ENCODE measurements at places on chromosomes 2 and 18. TPM values are rescaled to one million over a fixed set of nuclear protein-coding genes. Genes with fewer than 3 reads are reported as not detected.

GRCh38 chr18:52903857-52904256, 563.9 kb downstream of the DCC start:
- no peak for DNase-seq
- no peaks in the 10 kb centered on the region for H3K27me3 ChIP-seq
- H3K4me3 ChIP-seq, result no peak overlapping the region
- no peaks in the 10 kb centered on the region for H3K36me3 ChIP-seq
- H3K27ac ChIP-seq, result no peak overlapping the region

- H3K36me3 ChIP-seq, result no peaks in the 10 kb centered on the region
- H3K4me3 ChIP-seq, result no peak overlapping the region
- no peak for DNase-seq
- no peaks in the 10 kb centered on the region for H3K4me1 ChIP-seq
Measured at GRCh38 chr2:142218471-142218870, 87.7 kb upstream of the LRP1B start.

DNA sequence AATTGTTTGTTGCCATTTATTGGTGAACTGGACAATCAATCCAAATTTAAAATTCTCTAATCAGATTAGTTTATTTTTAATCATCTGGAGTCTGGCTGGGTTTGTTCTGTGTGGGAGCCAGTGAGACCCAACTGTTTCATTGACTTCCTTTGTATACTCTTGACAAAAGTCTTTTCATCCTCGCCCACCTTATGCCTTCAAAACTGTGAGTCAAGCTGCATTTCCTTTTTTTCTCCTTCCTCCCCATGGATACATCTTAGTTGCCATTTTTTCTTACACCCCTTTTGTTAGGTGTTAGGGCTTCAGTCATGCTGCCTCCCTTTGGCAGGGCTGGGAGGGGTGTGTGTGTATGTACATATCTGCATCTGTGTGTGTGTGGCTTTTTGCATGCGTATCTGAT, 117.6 kb downstream of the PRKCE start:
- H3K36me3 ChIP-seq, result no peaks in the 10 kb centered on the region
- no peaks in the 10 kb centered on the region for H3K4me1 ChIP-seq
- H3K4me3 ChIP-seq, result no peak overlapping the region
- no peaks in the 10 kb centered on the region for H3K27me3 ChIP-seq
- no peak overlapping the region for H3K27ac ChIP-seq

DNA sequence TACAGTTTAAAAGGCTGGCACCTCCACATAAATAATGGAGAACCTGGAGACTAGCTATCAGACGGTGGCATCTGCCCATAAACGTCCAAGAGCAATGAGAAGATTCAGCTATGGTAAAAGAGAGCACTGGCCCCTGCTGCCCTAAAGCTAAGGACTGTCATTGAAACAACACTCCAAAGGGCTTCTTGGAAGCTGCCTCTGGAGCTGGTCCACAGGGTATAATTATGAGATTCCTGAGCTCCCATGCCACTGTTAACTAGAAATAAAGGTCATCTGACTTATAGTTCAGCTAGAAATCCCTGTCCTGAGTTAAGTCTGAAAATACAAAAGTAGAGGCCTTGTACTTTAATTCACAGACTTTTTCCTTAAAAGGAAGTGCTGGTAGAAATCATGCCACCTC, 39.9 kb upstream of the RBMS1 start:
- no peak overlapping the region for H3K4me3 ChIP-seq
- no peak overlapping the region for H3K27ac ChIP-seq
- no peaks in the 10 kb centered on the region for H3K36me3 ChIP-seq

DNA sequence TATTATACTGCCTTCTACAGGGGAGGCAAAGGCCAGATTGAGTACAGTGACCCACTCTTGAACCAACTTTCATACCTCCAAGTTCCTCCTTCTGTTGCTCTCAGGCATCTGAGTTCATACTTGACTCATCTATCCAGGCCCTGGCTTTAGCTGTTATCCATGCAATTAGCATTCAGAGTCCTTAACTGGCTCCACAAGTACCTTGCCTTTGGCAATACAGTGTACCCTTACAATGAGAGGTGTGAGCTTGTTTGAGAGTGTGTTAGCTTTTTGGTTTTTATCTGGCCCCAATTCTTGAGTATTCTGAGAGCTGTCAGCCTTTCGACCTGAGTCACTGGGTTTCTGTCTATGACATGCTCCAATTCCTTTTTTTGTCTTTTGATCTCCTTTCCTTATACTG, 60.2 kb downstream of the EHD3 start:
- no peak overlapping the region for H3K27ac ChIP-seq
- H3K4me3 ChIP-seq, result no peak overlapping the region
- no peaks in the 10 kb centered on the region for H3K27me3 ChIP-seq
- H3K36me3 ChIP-seq, result no peaks in the 10 kb centered on the region
- no peaks in the 10 kb centered on the region for H3K4me1 ChIP-seq

DNA sequence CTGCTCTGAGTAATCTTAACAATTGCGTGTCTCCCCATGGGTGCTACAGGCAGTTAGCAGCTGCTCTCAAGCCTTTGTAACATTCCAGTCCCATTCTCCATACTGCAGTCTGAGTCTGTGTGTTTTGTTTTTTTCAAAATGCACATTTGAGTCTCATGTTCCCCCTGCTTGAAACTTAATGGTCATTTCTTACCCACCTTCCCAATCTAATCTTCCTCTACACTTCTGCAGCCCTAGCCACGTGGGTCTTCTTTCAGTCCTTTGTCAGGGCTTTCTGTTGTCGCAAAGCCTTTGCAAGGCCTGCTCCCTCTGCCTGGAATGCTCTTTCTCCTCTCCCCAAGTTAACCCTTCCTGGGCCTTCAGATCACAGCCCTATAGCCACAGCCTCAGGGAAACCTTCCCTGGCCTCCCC, 24.5 kb downstream of the ELAC1 start:
- no peak overlapping the region for H3K4me3 ChIP-seq
- no peak for DNase-seq
- H3K27ac ChIP-seq, result no peak overlapping the region
- H3K4me1 ChIP-seq, result no peaks in the 10 kb centered on the region
- no peaks in the 10 kb centered on the region for H3K36me3 ChIP-seq

- H3K27me3 ChIP-seq, result no peaks in the 10 kb centered on the region
- H3K36me3 ChIP-seq, result peaks cover 6% of the 10 kb centered on the region
- peaks cover 13% of the 10 kb centered on the region for H3K4me1 ChIP-seq
- peak overlapping the region; percentile 87 for H3K4me3 ChIP-seq
Measured at GRCh38 chr2:11343368-11343649, 1.1 kb downstream of the ROCK2 start.

GRCh38 chr2:240998706-240998994, 232 bp downstream of the SNED1 start:
- no peaks in the 10 kb centered on the region for H3K4me1 ChIP-seq
- peak; percentile 11 for DNase-seq
- H3K27me3 ChIP-seq, result no peaks in the 10 kb centered on the region
- no peaks in the 10 kb centered on the region for H3K36me3 ChIP-seq

GRCh38 chr2:108189316-108189715, 50.5 kb upstream of the SULT1C3 start:
- H3K27ac ChIP-seq, result no peak overlapping the region
- H3K4me3 ChIP-seq, result no peak overlapping the region
- no peaks in the 10 kb centered on the region for H3K36me3 ChIP-seq
- no peaks in the 10 kb centered on the region for H3K4me1 ChIP-seq
- DNase-seq, result no peak

DNA sequence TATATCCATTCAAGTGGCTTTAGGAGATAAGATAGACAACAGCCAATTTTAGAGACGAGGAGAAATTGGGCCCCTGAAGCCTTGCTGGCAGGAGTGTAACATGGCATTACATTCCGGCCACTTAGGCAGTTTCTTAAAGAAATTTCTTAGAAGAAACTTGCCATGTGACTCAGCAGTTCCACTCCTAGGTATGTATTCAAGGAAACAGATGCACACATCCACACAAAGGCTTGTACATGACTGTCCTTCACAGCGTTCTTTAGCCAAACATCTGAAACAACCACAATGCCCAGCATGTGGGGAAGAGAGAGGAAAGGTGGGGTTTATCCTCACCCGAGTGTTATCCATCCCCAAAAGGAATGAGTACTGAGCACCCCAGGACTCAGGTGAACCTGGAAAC, 107.1 kb downstream of the NFATC1 start:
- no peak overlapping the region for H3K27ac ChIP-seq
- no peaks in the 10 kb centered on the region for H3K36me3 ChIP-seq
- DNase-seq, result no peak
- H3K27me3 ChIP-seq, result no peaks in the 10 kb centered on the region
- H3K4me3 ChIP-seq, result no peak overlapping the region

DNA sequence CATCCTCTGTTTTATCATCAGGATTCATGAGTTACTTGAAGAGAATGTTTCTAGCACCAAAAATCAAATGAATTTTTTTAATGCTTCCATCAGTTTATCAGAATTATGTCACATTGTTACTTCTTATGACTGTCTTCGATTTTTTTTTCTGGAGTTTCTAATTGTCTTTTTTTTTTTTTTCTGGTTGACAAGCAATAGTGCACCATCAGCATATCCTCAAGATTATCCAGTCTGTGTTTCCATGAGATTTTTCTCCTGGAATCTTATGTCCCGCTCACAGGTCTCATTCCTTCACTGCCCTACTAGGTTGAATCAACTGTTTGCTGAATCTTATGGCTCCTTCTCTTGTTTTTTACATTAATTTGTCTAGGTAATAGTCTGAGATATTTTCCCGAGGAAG, 16.0 kb downstream of the R3HDM1 start:
- H3K36me3 ChIP-seq, result no peaks in the 10 kb centered on the region
- no peak for DNase-seq
- H3K27me3 ChIP-seq, result no peaks in the 10 kb centered on the region
- H3K4me3 ChIP-seq, result no peak overlapping the region
- no peak overlapping the region for H3K27ac ChIP-seq

DNA sequence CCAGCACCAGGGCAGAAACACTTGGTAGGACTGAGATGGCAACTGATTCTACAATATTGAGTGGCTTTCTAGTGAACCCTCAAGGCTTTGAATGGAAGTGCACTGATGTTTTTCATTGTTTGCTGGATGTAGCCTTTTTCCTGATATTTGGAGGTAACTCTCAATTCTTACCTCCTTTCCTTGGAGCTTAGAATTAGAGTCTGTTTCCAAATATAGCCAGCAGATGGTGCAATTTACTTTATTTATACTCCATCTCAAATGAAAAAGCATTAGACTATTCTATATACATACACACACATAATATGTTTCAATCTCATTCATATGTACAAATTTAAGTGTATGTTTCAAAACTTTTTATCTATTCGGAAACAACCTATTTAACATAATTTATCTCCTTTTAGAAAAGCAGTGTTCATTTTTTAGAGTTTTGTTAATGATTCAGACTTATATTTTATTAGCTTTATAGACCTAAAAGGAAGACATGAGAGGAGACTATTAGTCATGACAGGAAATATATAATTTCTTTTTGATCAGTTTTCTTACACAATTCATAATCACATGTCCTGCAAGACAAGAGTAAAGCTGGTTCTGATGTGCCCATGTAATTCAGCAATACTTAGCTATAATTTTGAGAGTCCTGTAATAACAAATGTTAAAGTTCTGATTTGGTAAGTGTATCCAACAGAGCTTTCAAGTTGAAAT, 124.8 kb downstream of the NUP35 start:
- no peaks in the 10 kb centered on the region for H3K36me3 ChIP-seq
- no peak overlapping the region for H3K27ac ChIP-seq
- DNase-seq, result peak; percentile 8
- no peak overlapping the region for H3K4me3 ChIP-seq
- no peaks in the 10 kb centered on the region for H3K4me1 ChIP-seq
- H3K27me3 ChIP-seq, result no peaks in the 10 kb centered on the region

GRCh38 chr2:130744287-130745117, 10.8 kb upstream of the AMER3 start:
- H3K4me3 ChIP-seq, result no peak overlapping the region
- H3K27me3 ChIP-seq, result no peaks in the 10 kb centered on the region
- no peak for DNase-seq
- no peaks in the 10 kb centered on the region for H3K4me1 ChIP-seq
- no peak overlapping the region for H3K27ac ChIP-seq

DNA sequence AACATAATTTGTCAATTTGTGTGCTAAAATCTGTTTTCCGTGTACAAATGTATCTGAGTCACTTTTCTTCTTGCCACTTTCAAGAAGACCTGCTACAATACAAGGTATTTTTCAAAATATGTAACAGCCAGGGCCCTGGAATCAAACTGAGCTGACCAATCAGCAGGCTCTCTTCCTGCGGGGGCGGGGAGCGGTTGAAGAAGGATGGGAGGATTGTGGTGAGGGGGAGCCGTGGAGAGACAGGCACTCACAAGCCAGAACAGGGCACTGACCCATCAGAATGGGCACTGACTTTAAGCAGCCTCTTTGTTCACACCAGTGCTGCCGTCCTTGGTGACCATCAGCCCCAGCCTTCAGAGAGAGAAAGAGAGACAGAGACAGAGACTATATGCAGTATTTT, 40.6 kb upstream of the CCNYL1 start:
- no peaks in the 10 kb centered on the region for H3K36me3 ChIP-seq
- no peak overlapping the region for H3K27ac ChIP-seq

GRCh38 chr2:217622205-217623060, 380.4 kb downstream of the TNS1 start:
- DNase-seq, result no peak
- no peak overlapping the region for H3K27ac ChIP-seq
- no peaks in the 10 kb centered on the region for H3K27me3 ChIP-seq
- no peak overlapping the region for H3K4me3 ChIP-seq
- H3K36me3 ChIP-seq, result no peaks in the 10 kb centered on the region

- H3K36me3 ChIP-seq, result no peaks in the 10 kb centered on the region
- no peak overlapping the region for H3K4me3 ChIP-seq
- DNase-seq, result no peak
- no peak overlapping the region for H3K27ac ChIP-seq
- H3K27me3 ChIP-seq, result no peaks in the 10 kb centered on the region
Measured at GRCh38 chr18:7325126-7325430, 94.2 kb downstream of the LRRC30 start.

DNA sequence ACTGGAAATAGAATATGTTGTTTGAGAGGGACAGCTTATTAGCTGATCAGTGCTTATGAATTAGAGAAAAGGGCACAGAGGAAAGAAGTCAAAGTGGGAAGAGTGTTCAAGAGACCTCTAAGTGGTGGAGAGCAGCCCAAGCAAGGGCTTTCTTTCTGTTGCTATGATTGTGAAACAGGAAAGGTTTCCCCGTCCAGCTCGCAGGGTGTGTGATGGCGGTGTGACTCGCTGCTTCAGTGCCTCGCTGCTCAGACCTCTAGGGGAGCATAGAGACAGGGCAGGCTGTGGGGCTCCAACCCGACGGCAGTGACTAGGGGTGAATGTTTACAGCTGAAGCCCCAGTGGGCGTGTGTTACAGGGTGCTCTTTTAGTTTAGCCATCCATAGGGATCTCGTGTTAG, 166.5 kb upstream of the COPS8 start:
- DNase-seq, result no peak
- no peaks in the 10 kb centered on the region for H3K27me3 ChIP-seq
- H3K4me3 ChIP-seq, result no peak overlapping the region
- H3K27ac ChIP-seq, result no peak overlapping the region
- no peaks in the 10 kb centered on the region for H3K4me1 ChIP-seq
- no peaks in the 10 kb centered on the region for H3K36me3 ChIP-seq

GRCh38 chr2:105617631-105618350, 126.9 kb upstream of the NCK2 start:
- no peaks in the 10 kb centered on the region for H3K4me1 ChIP-seq
- DNase-seq, result no peak
- H3K4me3 ChIP-seq, result no peak overlapping the region
- no peaks in the 10 kb centered on the region for H3K36me3 ChIP-seq

Gene IGFBP2
- total RNA-seq, result not detected

Gene CFC1
- not detected for total RNA-seq

Gene FOXI3
- total RNA-seq, result not detected

Gene AGXT
- not detected for total RNA-seq

Gene CNDP1
- not detected for total RNA-seq

Gene COL4A4
- 0.39 TPM for total RNA-seq

Gene RAB6C
- total RNA-seq, result not detected

Gene COMMD1
- total RNA-seq, result 20.8 TPM

Gene HOXD12
- not detected for total RNA-seq

Gene LIMS2
- total RNA-seq, result 15.1 TPM

Gene CDH19
- total RNA-seq, result not detected

Gene CROCC2
- not detected for total RNA-seq

Gene ZNF516
- 60.4 TPM for total RNA-seq

All from naive thymus-derived CD4-positive, alpha-beta T cell (primary cell).